ENCODE measurements at places on chromosomes 2 and 18. TPM values are rescaled to one million over a fixed set of nuclear protein-coding genes. Genes with fewer than 3 reads are reported as not detected.

ELOA2 gene
- not detected for total RNA-seq

SP5 gene
- 2.8 TPM for total RNA-seq

DNAH7 gene
- total RNA-seq, result 0.21 TPM

ATF2 gene
- 84.8 TPM for total RNA-seq

UGT1A3 gene
- total RNA-seq, result not detected

DRC1 gene
- not detected for total RNA-seq

PPP1R1C gene
- total RNA-seq, result not detected

GRCh38 chr2:13524492-13524891 is 807.8 kb downstream of the TRIB2 start:
- H3K4me1 ChIP-seq, result no peaks in the 10 kb centered on the region
- DNase-seq, result no peak
- no peaks in the 10 kb centered on the region for H3K27me3 ChIP-seq
- no peak overlapping the region for H3K27ac ChIP-seq
- H3K36me3 ChIP-seq, result no peaks in the 10 kb centered on the region
- H3K4me3 ChIP-seq, result no peak overlapping the region

DNA sequence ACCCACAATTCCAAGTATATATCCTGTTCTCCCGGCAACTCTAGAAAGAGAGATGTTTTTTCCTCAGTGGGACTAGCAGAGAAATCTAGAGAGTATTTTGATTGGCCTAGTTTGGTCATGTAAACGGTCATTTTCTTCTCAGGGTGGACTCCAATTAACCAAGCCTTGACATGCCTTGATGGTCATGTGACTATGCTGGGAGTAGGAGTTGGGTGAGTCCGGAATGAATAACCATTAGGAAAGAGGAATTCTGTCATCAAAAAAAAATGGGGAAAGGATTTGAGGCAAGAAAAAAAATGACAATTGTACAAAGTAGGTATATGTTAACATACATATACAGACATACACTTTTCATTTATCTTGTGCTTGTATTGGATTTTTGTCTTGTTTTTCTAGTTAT is 248.2 kb upstream of the CDH20 start:
- no peak overlapping the region for H3K4me3 ChIP-seq
- no peaks in the 10 kb centered on the region for H3K36me3 ChIP-seq
- no peaks in the 10 kb centered on the region for H3K27me3 ChIP-seq
- no peak for DNase-seq
- H3K4me1 ChIP-seq, result no peaks in the 10 kb centered on the region
- H3K27ac ChIP-seq, result no peak overlapping the region

DNA sequence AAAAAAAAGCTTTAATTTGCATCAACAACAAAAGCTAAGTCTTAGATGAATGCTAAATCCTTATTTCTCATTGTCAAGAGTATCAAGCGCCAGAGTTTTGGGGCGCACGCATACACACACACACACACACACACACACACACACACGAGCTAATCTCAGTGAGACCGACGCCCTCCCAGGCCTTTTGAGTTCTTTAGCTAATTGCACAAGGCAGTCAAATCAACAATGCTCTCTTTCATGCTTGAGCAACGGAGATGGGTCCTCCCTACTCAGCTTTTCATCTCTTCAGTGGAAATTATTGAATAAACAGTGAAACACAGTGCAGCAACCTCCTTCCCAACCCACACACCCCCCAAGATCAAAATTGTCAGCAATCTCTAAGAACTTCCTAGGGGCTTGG is 19.2 kb downstream of the GKN1 start:
- no peaks in the 10 kb centered on the region for H3K27me3 ChIP-seq
- no peaks in the 10 kb centered on the region for H3K36me3 ChIP-seq
- H3K4me3 ChIP-seq, result no peak overlapping the region
- H3K4me1 ChIP-seq, result no peaks in the 10 kb centered on the region

- no peaks in the 10 kb centered on the region for H3K4me1 ChIP-seq
- no peaks in the 10 kb centered on the region for H3K27me3 ChIP-seq
- H3K27ac ChIP-seq, result no peak overlapping the region
- no peaks in the 10 kb centered on the region for H3K36me3 ChIP-seq
- H3K4me3 ChIP-seq, result no peak overlapping the region
- DNase-seq, result no peak
These were observed 9.0 kb downstream of the RELCH start for GRCh38 chr18:62196079-62196478.

DNA sequence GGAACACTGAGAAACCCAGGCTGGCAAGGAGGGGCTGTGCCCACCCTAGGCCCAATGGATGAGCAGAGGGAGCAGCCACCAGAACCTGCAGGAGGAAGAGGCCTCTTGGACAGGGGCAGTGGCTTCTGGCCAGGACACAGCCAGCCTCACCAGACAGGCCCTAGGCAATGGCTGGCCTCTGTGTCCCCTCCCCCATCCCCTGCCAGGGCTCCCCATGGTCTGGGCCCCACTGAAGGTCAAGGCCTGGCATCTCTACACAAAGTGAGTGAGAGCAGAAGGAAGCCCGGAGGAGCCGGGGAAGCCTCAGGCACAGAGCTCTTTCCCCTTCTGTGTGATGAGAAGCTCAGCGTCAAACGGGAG is 6.3 kb downstream of the PRLH start:
- no peak for DNase-seq
- no peak overlapping the region for H3K27ac ChIP-seq
- no peak overlapping the region for H3K4me3 ChIP-seq
- H3K4me1 ChIP-seq, result no peaks in the 10 kb centered on the region
- no peaks in the 10 kb centered on the region for H3K27me3 ChIP-seq

GRCh38 chr2:226077031-226077430 is 677.5 kb downstream of the NYAP2 start:
- peaks cover 5% of the 10 kb centered on the region for H3K4me1 ChIP-seq
- DNase-seq, result no peak
- no peaks in the 10 kb centered on the region for H3K27me3 ChIP-seq
- H3K36me3 ChIP-seq, result no peaks in the 10 kb centered on the region
- H3K27ac ChIP-seq, result no peak overlapping the region

DNA sequence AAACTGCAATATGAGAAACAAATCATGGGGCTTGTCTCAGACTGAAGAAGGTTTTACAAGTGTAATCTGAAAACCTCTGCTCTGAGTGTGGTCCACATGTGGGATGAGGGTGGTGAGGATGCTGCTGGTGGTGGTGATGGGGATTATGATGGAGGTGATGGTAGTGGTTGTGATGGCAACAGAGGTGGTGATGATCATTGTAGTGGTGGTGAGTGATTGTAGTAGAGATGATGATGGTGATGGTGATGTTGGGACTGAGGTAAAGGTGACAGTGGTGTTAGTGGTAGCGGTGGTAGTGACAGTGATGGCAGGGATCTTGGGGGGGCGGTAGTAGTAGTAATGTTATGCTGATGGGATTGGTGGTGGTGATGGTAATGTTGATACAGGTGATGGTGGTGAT is 217.8 kb downstream of the ANAPC1 start:
- H3K4me1 ChIP-seq, result no peaks in the 10 kb centered on the region
- DNase-seq, result peak; percentile 31
- H3K36me3 ChIP-seq, result no peaks in the 10 kb centered on the region
- H3K27ac ChIP-seq, result no peak overlapping the region
- H3K4me3 ChIP-seq, result no peak overlapping the region
- H3K27me3 ChIP-seq, result no peaks in the 10 kb centered on the region

GRCh38 chr2:20448977-20449306 is 2.1 kb downstream of the RHOB start:
- H3K4me3 ChIP-seq, result peak overlapping the region; percentile 80
- H3K27me3 ChIP-seq, result no peaks in the 10 kb centered on the region
- DNase-seq, result no peak
- peaks cover 32% of the 10 kb centered on the region for H3K36me3 ChIP-seq
- H3K4me1 ChIP-seq, result peaks cover 3% of the 10 kb centered on the region
- H3K27ac ChIP-seq, result peak overlapping the region; percentile 96

All from ascending aorta (tissue), 2 donors.